CD4-positive, alpha-beta T cell treated with Interleukin-1 beta for 1 hour (primary cell): ENCODE measurements at places on chromosomes 6 and 20.

GRCh38 chr6:150857062-150857944, 8.2 kb upstream of the MTHFD1L start:
- DNase-seq: no peak

GRCh38 chr6:136404007-136404406, 114.4 kb upstream of the BCLAF1 start:
- no peak for DNase-seq

DNA sequence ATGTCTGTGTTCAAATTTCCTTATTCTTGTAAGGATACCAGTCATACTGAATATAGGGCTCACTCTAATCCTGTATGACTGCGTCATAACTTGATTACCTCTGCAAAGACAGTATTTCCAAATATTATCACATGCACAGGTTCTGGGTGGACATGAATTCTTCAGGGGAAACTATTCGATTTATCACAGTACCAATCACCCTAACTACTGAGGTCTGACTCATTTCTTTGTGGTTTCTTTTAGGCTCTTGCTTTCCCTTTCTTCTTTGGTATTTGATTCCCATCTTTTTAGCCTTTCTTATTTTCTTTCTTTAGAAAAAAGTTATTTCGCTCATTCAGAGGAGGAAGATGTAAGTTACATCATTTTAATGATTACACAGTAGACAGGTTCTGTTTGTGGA, 40.3 kb upstream of the TBX18 start:
- no peak for DNase-seq

- no peak for DNase-seq
Measured at GRCh38 chr6:14524319-14524718, 406.7 kb downstream of the CD83 start.

GRCh38 chr6:85580878-85581267, 12.8 kb downstream of the SNX14 start:
- no peak for DNase-seq

DNA sequence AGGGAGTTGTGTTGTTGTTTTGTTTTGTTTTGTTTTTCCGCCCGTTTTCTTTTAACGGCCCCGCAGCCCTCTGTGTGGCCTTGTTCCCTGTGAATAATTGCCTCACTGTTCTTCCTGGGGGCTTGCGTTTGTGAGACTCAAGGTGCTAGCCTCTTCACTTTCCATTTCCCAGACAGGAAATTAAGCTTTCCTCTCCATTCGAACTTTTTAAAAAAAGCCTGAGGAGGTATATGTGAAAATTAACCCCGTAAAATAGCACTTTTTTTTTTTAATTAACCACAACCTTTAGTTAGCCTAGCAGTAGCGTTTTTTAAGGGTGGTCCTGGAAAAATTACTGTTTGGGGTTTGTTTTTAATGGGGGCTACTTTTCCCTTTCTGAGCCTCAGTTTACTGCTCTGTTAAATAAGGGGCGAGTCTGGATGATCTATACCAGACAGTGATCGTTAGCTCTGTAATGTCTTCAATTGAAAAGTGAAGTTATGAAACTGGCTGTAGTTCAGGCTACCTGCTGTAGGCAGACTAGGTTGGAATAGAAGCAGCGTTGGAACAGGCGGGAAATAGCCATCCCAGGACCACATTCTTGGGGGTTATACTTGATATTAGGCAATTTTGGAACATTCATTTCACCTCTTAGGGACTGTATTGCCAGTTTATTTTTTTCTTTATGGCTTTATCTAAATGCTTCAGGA, 1.7 kb downstream of the STX16 start:
- DNase-seq: no peak

GRCh38 chr6:85168146-85168545, 281.7 kb upstream of the NT5E start:
- DNase-seq: no peak

DNA sequence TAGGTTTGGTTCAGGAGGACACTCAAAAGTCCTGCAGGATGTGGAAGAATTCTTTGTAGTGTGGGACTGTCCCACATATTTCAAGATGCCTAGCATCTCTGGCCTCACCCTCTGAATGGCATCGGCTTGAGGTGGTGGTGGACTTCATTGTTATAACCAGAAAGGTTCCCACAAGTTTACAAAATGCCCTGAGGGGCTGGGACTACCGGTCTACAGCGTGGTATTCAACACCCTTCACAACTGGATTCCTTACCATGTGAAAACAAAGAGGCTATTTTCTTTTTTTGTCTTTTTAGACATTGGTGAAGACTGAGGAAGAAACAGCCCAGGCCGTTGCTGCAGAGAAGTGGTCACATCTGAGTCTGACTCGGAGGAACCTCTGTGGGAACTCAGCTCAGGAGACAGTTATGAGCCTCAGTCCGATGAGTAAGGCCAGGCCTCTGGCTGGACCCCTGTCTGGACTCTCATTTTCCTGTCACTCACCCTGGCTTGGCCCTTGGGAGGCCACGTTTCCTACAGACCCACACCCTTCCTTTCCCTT, 15.2 kb downstream of the PGBD1 start:
- DNase-seq: no peak

DNA sequence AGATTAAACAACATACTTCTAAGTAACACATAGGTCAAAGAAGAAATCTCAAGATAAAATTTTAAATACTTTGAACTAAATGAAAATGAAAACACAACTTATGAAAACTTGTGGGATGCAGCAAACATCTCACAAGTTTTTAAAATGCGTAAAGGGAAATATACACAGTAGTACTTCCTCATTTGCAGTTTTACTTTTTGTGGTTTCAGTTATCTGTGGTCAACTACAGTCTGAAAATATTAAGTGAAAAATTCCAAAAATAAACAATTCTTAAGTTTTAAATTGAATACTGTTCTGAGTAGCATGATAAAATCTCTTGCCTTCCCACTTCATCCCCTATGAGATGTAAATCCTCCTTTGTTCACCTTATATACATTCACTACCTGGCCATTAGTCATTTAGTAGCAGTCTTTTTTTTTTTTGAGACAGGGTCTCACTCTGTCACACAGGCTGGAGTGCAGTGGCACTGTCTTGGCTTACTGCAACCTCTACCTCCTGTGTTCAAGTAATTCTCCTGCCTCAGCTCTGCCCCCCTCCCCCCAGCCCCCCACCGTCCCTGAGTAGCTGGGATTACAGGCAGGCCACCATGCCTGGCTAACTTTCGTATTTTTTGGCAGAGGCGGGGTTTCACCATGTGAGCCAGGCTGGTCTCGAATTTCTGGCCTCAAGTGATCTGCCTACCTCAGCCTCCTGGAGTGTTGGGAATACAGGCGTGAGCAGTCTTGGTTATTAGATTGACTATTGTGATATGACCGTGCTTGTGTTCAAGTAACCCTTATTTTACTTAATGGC, 154.6 kb upstream of the AHI1 start:
- DNase-seq: no peak

DNA sequence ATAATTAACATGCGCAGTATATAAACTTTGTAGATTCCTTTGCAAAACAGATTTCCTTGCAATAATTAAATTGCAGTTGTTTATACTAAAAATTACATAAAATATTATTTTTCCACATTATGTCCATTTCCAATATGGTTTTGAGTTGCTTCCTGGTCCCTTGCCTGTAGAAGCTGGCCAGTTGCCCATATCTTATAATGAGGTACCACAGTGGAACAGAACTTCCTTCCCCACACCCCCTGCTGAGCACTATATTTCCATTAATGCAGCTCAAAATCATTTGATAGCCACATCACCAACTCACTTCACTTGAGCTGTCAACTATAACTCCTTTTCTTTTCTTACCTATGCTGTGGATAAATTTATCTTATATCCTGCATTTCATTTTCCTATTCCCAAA, 194.6 kb downstream of the DST start:
- no peak for DNase-seq

DNA sequence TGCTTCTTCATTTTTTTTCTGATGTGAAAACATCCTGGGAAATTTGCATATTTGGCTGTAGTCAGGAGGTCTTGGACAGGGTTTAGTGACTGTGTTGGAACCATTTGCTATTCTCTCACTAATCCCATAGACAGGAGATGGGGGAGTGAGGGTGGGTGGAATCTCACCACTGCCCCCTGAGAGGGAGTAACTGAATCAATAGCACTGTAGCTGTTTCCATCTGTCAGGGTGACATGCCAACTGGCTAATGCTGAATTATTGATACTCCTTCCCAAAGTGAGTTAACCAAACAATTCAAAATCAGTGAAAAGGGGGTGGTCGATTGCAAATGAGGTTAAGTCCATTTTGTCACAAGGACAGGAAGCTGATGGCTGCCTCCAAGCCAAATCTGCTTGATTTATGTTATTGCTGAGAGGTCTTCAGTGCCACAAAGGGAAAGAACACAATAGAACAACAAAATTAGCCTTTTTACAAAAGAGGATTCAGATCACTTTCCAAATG, 55.1 kb upstream of the B3GAT2 start:
- DNase-seq: no peak

DNA sequence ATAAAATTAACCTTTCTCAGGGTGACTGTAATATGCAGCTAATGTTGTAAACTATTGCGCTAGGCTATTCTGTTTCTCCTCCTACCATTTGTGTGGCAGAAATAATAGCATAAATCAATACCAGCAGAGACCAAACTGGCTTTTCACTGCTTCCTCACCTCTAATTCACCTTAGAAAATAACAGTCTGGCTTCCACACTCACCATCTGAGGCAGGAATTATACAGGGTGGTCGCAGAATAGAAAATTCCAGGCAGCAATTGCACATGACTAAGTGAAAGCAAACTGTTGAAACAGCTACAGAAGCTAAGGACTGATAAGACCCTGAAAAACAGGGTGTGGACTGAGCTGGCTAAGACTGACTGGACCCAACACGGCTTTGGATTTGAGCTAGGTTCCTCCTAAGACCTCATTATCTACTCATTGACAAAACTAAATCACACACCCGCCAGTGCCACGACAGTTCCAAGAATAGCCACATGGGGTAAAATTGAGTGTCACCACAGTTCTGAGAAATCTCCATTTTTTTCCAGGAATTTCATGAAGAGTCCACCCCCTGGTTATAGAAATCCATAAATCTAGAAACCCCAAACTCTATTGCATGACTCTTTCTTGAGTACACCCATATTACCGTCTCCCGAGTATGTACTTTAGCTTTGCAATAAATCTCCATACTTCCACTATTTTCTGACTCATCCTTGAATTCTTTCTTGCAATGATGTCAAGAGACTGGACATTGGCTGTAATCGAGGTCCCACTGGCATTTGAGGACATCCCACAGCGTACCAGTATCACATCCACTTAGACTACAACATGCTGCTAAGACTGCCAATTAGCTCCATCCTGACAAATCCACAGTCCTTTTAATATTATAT, 60.9 kb upstream of the KCNQ5 start:
- no peak for DNase-seq

- no peak for DNase-seq
Measured at GRCh38 chr20:19249106-19249879, 36.9 kb downstream of the SLC24A3 start.

DNA sequence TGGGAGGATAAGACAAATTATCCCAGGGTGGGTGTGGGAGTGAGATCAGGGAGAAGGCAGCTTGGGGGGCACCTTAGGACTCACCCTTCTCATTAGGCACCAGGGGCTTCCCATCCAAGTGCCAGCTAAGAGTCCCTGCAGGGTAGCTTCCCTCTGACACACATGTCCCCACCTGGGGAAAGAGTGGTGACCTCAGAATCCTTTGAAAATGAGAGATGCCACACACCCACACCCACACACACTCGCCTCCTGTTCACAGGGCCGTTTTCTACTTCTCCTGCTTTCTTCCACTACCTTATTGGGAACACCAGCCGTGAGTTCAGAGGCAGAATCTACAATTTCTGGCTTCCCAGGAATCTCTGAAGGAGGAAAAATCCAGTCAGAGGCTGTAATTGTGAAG, 1.0 kb downstream of the AGER start:
- DNase-seq: no peak

GRCh38 chr20:37081717-37082289, 14.0 kb downstream of the RBL1 start:
- peak; percentile 31 for DNase-seq

DNA sequence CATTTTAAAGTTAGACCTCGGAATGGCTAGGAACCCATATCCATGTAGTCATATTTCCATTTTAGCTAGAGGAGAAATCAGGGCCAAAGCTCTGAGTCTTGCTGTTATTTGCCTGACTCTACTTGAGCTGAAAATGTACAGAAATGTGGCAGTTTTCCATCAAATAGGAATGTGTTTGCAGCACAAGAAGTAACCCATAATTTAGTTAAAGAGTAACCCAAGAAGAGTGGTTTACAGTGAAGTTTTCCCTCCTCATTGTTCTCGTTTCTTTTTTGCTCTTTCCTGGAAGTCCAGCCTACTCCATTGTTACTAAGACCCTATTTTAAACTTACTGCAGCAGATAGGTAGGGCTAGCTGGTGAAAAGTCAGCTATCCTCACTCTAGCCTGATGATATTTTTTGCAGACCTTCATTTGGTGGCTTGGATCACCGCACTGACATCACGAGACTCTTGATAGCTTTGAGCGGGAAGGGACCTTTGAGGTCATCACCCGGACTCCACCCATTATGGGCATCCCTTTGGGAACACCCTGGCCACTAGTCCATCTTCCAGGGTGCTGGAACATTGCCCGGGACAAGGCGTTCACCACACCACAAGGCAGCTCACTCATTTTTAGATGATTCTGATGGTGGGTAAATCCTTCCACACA, 28.0 kb upstream of the ADGRF5 start:
- no peak for DNase-seq

- DNase-seq: no peak
Measured at GRCh38 chr6:52524918-52525317, 51.9 kb downstream of the TRAM2 start.

DNA sequence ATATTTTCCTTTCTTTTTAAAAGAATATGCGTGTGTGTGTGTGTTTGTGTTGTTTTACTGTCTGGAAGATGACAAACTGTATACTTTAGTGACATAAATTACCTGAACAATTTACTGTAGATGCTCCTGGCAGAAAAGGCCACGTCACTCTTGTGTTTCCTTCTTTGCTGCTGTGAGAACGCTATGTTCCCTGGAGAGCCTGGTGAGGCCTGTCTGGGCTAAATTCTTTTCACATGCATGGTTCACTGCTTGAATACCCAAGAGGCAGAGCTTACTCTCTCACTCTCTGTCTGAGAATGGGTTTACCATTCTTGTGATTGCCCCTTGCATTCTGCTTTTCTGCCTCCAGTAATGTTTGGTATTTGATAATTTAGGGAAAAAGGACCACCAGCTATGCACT, 64.3 kb downstream of the EDN1 start:
- no peak for DNase-seq

DNA sequence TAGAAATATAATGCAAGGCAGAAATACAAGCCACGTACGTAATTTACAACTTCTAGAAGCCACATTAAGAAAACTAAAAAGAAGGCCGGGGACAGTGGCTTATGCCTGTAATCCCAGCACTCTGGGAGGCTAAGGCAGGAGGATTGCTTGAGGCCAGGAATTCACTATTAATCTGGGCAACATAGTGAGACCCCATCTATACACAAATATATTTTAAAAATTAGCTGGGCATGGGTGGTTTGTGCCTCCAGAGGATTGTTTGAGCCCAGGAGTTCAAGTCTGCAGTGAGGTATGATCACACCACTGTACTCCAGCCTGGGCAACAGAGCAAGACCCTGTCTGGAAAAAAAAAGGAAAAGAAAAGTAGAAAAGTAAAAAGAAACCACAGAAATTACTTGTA, 12.3 kb downstream of the MPC1 start:
- DNase-seq: no peak

GRCh38 chr20:50475681-50476292, 34.4 kb upstream of the PTPN1 start:
- DNase-seq: no peak

- DNase-seq: no peak
Measured at GRCh38 chr20:51311636-51312479, 230.7 kb downstream of the NFATC2 start.
